ENCODE measurements at places on chromosomes 11 and 22.

- no peak for DNase-seq
These were observed 2.7 kb upstream of the VSIG2 start for GRCh38 chr11:124754710-124755109.

DNA sequence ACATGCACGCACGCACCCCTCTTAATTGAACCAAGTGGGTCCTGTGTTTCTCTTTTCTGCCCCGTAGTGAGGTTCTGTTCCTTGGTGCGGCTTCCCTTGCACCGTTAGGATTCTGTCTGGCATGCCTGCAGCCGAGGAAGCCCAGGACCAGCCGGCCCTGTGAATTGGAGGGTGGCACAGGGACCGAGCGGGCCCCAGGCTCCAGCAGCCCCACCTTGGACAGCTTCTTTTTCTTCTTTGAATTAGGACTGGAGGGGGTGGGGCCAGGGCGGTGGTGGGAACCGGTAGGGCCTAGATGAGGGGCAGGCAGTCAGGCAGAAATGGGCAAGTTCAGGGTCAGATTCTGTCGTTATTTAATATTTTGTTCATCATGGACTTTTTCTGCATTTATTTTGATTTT is 94.7 kb downstream of the MPPED1 start:
- DNase-seq: no peak

DNA sequence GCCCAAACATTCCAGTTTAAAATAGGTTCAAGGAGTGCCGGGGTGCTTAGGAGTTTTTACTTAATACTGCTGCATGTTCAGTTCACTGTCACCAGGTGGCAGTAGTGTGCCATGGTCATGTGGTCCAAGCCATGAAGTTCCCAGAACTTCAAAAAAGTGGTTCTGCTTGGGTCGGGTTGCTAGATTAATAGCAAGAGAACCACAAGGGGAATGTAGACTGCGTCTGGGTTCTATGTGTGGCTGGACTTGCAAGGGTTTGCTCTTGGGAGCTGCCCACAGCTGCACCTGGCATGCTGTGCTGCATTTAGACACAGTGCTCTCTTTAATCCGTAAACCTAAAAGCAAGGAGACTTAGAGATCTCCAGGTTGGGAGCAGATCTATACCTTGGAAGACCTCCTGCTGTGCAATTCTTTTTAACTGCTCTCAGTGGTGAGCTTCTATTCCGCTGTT is 6.5 kb upstream of the SPON1 start:
- peak; percentile 72 for DNase-seq

DNA sequence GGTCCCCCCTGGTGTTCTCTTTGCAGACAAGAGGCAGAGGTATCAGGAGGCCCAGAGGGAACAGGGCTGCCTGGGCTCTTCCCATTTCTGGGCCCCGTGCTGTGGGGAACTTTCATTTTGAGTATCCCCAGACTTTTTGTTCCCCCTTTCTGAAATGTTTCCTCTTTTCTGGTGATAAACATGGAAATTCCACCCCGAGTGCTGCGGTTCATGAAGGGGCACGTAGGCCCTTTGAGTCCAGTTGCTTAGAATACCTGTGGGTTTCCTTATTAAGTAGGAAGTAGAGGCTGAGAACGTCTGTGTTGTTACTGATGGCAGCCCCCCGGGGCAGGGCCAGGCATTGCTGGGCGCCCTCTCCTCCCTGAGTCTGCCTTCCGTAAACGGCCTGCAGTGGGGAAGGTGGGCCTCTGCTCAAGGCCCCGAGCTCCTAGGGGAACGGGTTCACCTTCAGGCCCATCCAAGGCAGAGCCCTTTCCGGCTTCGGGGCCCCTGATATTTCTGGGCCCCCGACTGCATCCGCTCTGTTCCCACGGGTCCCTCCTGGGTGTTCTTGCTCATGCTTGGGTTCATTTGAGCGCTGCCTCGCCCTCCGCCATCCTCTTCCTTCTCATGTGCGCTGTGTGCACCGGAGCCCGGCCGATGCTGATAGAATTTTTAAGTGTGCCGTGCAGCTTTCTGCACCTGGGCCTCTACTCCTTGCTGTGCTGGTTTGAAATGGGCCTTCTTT is 12.0 kb downstream of the TBC1D22A start:
- no peak for DNase-seq

DNA sequence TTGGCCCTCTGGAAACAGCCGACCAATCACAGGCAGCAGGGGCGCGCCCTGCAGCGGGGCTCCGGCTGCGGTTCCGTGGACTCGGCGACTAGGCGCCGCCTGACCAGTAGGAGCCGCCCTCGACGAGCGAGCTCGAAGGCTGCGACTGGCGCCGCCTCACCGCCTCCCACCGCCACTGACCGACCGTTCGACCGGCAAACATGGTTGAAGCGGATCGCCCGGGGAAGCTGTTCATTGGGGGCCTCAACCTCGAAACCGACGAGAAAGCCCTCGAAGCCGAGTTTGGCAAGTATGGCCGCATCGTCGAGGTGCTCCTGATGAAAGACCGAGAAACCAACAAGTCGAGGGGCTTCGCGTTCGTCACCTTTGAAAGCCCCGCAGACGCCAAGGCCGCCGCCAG is at the start of gene RBMXL2:
Gene RBMXL2 (plus strand): TSS at position 78 of the 400 bp plus-strand sequence. CDS start 123 bp downstream, at position 201.
- no peak for DNase-seq

DNA sequence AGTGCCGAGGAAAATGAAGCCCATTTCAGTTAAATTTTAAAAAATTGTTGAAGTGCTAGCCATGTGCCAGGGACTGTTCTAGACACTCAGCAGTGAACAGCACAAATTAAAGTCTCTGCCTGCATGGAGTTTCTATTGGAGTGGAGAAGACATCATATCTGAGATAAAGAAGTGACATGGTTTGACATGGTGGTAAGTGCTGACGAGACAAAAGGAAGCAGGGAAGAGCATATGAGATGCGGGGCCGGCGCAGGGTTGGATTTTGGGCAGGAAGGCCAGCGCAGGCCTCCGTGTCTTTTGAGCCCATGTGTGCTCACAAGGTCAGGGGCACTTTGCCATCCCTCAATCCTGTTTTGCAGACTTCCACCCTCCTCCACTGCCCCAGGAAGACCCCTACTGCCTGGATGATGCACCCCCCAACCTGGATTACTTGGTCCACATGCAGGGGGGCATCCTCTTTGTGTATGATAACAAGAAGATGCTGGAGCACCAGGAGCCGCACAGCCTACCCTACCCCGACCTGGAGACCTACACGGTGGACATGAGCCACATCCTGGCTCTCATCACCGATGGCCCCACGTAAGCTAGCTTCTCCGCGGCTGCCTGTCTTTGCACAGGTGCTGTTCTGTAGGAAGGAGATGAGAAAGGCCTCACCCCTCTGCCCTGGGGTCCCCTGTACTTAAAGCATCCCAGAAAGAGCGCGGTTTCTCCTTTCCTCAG is 29.6 kb downstream of the AMPD3 start:
- DNase-seq: no peak

GRCh38 chr22:32862936-32863661 is 61.6 kb downstream of the TIMP3 start:
- DNase-seq: no peak

GRCh38 chr11:34499719-34500500 is 13.7 kb downstream of the ELF5 start:
- DNase-seq: no peak

GRCh38 chr11:10930224-10930971 is 72.5 kb upstream of the ZBED5 start:
- DNase-seq: peak; percentile 47

GRCh38 chr11:88507771-88508417 is 170.4 kb upstream of the CTSC start:
- DNase-seq: no peak

GRCh38 chr11:37370817-37371216 is 772.8 kb upstream of the RAG2 start:
- DNase-seq: peak; percentile 23

- peak; percentile 20 for DNase-seq
These were observed 113.8 kb downstream of the NECTIN1 start for GRCh38 chr11:119615003-119615881.

DNA sequence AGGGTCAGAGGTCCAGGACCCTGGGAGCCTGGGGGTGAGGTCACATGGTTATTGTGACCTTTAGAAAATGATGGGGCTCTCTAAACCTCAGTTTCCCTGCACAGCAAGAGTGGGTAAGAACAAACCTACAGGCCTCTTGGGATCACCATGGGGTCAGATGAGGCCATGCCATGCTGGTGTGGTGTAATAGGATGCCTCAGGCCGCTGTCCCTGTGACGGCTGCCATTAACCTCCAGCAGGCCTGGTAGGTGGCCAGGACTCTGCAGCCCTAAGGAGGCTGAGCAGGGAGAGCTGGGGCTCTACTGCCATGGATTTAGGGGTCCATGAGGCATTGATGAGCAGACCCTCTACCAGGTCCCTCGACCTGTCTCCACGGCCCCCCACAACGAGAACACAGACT is 265.5 kb downstream of the CTTN start:
- no peak for DNase-seq

GRCh38 chr11:22304337-22304961 is 33.7 kb upstream of the SLC17A6 start:
- DNase-seq: peak; percentile 63

DNA sequence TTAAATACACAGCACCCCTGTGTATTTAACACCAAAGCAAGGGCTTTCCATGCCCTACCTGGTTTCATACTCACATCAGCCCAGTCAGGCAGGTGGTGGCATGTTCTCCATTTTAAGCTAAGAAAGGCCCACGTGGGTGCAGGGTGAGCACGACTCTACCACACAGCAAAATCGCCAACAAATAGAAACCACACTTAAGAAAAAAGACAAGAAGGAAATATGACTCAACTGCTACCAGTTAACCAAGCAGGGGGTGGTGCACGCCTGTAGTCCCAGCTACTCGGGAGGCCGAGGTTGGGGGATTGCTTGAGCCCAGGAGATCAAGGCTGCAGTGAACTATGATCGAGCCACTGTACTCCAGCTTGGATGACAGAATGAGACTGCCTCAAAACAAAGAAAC is 35.2 kb upstream of the TFIP11 start:
- no peak for DNase-seq

- DNase-seq: peak; percentile 97
These were observed at the start of gene CCDC85B for GRCh38 chr11:65890324-65891218. CCDC85B (plus strand) TSS chr11:65890673; CDS start chr11:65890784, 111 bp downstream.

GRCh38 chr11:63847363-63847762 is 8.5 kb downstream of the MARK2 start:
- no peak for DNase-seq

- DNase-seq: peak; percentile 91
These were observed 17.3 kb upstream of the EIF3D start for GRCh38 chr22:36546092-36546804.

- DNase-seq: peak; percentile 95
These were observed 79.2 kb upstream of the GRIK4 start for GRCh38 chr11:120432056-120433018.

DNA sequence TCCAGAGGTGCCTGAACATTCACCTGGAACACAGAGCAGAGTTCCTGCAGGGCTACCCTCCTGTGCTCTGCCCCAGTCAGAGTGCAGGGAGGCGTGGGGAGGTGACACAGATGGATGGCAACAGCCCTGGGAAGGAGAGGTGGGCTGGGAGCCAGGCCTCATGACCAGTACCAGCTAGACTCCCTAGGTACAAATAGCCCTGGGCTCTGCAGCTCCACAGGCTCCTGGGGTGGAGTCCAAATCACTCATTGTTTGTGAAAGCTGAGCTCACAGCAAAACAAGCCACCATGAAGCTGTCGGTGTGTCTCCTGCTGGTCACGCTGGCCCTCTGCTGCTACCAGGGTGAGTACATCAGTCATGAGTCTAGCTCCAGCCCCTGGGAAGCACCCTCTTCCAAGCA is at the start of gene SCGB1D2:
Gene SCGB1D2 (plus strand): TSS at position 219 of the 400 bp plus-strand sequence. CDS start 69 bp downstream, at position 288.
- DNase-seq: no peak

DNA sequence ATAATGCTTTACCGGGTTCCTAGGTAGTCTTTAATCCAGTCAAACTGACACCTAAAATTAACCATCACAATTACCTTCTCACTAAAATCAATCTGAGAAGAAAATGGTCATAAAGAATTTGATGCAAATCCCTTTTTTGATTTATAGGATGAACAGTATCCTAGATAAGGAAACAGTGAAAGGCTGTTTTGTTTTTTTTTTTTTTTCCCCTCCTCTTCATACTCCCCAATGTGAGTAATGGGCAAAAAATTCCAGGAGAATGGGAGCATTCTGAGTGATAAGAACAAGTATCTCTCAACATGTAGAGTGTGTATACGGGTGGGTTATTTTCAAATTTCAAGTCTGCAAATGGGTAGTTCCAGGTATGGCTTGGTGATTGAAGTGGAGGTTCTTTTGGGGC is 28.4 kb downstream of the GRAMD1B start:
- no peak for DNase-seq
